ENCODE measurements at places on chromosomes 5 and 9. TPM values are rescaled to one million over a fixed set of nuclear protein-coding genes. Genes with fewer than 3 reads are reported as not detected.

DNA sequence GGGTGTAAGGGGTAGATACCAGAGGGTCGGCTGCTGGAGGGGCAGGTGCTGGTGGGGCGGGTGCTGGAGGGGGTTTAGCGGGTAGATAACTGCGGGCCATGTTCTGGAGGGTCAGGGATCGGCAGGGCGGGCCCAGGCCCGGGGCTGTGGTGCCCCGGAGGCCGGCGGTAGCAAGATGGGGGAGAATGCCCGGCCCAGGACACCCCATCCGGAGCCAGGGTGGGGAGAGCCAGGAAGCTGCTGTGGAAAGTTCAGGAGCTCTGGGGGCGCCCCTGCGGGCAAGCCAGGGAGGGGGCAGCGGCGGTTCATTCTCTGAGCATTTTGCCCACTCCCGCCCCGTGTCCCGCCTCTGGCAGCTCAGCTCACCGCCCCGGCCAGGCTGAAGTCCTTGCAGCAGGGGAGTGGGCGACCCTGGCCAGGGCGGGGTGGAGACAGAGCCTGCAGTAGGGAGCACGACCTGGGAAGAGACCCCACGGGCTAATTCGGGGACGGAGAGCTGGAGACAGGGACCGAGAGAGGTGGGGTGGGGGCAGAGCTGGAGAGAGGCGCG lies 538 bp downstream of the PRRT1B start:
- no peak for DNase-seq

SMIM3 gene
- 34.9 TPM for total RNA-seq

SLC6A19 gene
- not detected for total RNA-seq

MSMP gene
- not detected for total RNA-seq

- peak; percentile 47 for DNase-seq
Observed at GRCh38 chr9:17005056-17005823, 129.6 kb upstream of the CNTLN start.

- peak; percentile 10 for DNase-seq
Observed at GRCh38 chr9:136242918-136243525, 2.6 kb downstream of the QSOX2 start.

GRCh38 chr5:176773408-176774035 lies 36.8 kb upstream of the UNC5A start:
- DNase-seq = no peak

DNA sequence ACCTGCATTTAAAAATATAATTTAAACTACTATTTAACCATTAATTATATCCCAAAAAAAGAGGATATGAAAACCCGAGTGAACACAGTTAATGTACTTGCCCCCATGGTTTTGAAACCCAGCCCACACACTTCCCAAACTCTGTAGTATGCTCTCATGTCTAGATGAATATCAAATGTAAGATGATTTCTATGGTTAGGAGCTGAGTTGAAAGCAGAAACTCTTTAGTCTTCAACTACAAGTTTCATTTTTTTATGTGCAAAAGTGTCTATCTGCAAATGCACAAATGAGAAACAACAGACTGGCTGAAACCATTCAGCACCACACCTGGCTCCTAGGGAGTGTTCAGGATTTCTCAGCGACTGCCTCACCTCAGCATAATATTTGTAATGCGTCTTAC lies 183.3 kb downstream of the SEMA5A start:
- DNase-seq = no peak

DNA sequence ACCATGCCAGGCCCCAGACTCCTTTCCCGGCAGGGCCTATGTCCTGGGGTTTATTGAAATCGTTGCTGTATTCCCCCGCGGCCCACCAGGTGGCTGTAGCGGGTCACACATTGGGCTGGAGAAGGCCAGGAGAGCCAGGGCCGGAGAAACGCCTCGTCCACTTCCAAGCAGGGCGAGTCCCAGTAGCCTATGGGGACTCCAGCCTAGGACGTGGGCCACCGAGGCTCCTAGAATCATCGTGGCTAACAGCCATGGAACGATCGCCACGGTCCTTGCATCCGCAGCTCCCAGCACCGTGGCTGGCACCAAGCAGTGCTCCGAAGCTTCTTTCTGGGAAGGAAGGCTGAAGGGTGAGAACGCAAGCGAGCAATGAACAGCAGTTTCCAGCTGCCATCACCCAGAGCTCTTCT lies 87.7 kb downstream of the ENTREP1 start:
- peak; percentile 53 for DNase-seq

ANGPTL2 gene
- 163 TPM for total RNA-seq

DNA sequence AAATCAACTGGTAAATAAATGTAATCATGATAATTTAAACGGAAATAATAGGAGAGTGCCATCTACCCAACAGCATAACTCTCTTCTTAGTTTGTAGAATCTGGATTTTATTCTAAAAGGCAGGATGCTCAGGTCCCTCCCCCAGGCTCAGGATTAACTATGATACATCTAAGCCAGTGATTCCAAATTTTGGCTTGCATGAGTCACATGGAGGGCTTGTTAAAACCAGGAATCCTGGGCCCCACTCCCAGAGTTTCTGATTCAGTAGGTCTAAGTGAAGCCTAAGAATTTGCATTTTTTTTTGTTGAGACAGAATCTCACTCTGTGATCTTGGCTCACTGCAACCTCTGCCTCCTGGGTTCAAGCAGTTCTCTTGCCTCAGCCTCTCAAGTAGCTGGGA lies 62.3 kb upstream of the ZFR start:
- DNase-seq = peak; percentile 71

ANKRD20A1 gene
- total RNA-seq = under 0.01 TPM

DNA sequence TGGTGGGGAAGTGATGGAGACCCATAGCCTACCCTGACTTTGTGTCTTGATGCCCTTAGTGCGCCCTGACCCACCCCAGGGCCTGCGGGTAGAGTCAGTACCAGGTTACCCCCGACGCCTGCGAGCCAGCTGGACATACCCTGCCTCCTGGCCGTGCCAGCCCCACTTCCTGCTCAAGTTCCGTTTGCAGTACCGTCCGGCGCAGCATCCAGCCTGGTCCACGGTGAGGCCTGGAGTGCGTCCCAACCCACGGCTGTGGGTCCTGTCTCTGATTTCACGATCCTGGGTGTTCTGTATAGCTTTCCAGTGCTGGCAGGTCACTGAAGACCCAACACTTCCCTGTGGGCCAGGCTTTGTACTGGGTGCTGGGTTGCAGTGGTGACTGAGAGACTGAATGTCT lies 4.0 kb downstream of the CCL27 start:
- DNase-seq = no peak

GRCh38 chr5:89436464-89436863 lies 553.5 kb upstream of the MEF2C start:
- DNase-seq = no peak

LRRTM2 gene
- 1.3 TPM for total RNA-seq

HRCT1 gene
- total RNA-seq = 1.2 TPM

DMRT3 gene
- total RNA-seq = not detected

- DNase-seq = peak; percentile 36
Observed at GRCh38 chr9:79616013-79616412, 44.2 kb downstream of the TLE4 start.

CCNI2 gene
- total RNA-seq = under 0.01 TPM

DNA sequence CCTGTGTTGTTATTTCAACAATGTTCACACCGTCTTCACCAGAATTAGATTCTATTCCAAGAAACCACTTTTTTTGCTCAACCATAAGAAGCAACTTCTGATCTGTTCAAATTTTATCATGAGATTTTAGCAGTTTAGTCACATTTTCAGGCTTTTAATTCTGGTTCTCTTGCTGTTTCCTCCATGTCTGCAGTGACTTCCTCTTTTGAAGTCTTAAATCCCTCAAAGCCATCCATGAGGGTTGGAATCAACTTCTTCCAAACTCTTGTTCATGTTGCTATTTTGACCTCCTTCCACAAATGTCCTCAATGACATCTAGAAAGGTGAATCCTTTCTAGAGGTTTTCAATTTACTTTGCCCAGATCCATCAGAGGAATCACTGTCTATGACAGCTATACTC lies 25.7 kb upstream of the ENTREP1 start:
- DNase-seq = no peak

DNA sequence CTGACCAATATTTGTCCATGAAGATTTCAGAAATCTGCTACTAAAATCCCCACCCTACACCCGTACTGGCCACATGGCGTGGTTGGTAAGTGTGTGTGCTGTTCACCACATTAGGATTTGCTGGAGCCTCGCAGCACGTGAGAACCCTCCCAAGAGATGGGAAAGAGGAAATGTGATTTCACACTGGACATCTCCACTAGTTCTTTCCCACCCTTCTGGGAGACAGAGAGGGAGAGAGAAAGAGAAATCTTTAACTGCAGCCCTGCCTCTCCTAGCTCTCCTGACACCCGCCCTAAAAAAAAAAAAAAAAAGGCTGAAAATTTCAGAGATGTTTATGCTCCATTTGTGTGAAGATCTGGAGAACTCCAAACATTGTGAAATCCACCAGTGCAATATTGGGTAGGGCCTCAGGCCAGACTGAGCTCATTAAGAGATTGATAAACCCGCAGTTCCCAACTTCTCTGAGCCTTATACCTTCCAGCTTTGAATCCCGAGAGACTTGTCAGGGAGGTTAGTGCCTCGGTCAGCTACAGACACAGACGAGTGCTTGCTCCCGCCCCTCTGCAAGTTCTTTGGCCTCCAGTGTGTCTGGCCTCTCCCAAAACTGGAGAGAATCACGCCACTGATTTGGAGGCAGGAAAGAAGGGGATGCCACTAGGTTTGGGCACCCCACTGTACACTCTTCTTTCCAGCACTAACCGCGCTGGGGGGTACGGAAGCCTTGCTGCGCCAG lies 1.9 kb downstream of the SPRY4 start:
- DNase-seq = peak; percentile 48

- peak; percentile 98 for DNase-seq
Observed at GRCh38 chr9:38047301-38048251, 21.5 kb downstream of the SHB start.

GRCh38 chr5:150061538-150061995 lies 24.8 kb downstream of the CSF1R start:
- DNase-seq = no peak

DNA sequence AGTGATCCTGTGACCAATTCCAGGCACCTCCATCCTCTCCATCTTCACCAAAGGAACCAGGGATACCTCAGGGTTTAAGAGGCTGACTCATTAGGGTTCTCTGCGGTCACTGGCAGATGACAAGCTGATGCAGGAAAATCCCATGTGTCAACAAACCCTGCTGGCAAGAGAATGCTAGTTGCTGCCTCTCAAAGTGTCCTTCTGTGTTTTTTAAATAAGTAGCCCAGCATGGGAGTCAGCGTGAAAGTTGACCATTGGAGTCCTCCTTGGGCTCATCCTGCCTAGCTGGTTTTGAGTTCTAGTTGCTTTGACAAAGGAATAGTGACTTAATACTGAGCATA lies 200.2 kb downstream of the SLIT3 start:
- peak; percentile 84 for DNase-seq

- no peak for DNase-seq
Observed at GRCh38 chr5:173717959-173718358, 101.5 kb upstream of the BOD1 start.

DNA sequence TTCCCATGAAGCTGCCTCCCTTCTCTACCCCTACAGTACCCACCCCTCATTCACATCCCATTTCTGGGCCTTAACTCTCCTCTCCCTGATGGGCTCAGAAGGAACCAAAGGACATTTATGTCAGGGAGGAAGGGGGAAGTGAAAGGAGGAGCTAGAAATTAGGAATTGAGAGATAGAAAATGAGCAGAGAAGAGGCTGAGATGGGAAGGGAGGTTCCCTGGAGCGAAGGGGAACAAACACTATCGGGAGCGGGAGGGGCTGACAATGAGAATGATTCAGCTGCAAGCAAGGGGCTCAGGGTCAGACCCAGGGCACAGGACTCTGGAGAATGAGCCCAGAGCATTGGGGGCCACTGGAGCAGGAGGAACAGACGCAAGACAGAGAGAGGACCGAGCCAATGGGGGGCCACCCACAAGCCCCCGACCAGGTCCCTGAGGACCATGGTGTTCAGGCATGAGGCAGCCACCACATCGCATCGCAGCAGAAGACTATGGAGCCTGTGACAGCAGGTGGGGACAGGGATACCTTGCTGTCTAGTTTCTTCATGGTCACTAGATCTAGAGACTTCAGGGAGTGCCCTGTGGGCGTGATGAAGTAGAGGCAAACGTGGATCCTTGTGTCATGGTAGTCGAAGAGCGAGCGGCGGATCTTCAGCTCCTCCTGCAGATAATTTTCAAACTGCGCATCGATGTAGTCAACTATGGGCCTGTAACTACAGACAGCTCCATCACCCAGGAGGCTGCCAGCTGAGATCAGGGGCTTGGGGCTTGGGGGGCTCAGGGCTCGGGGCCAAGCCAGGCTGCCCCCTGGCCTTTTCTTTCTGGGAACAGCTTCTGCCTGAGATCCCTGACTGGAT lies 13.6 kb downstream of the SEPTIN8 start:
- no peak for DNase-seq

GRCh38 chr5:41240985-41241384 lies 27.7 kb upstream of the C6 start:
- DNase-seq = no peak

FAM81B gene
- not detected for total RNA-seq

DNA sequence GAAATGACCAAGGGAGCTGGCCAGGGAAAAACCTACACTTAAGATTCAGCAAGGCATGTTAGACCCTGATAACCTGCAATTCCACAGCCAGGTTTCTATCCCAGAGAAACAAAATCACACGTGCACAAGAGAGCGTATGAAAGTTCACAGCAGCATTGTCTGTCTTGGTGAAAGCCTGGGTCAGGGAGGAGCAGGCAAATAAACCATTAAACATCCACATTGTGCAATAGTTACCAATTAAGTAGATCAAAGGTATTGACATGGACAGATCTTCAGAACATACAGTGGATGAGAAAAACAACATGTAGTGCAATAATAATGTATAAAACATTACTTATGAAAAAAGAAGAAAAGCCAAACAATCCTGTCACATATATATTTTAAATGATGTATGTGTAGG lies 15.9 kb upstream of the GPX3 start:
- DNase-seq = no peak

LRRC19 gene
- not detected for total RNA-seq

GRCh38 chr5:16791036-16791705 lies 144.9 kb downstream of the MYO10 start:
- DNase-seq = peak; percentile 69

OR1J2 gene
- total RNA-seq = 0.33 TPM

- DNase-seq = no peak
Observed at GRCh38 chr5:155750101-155750500, 576.9 kb upstream of the SGCD start.

DNA sequence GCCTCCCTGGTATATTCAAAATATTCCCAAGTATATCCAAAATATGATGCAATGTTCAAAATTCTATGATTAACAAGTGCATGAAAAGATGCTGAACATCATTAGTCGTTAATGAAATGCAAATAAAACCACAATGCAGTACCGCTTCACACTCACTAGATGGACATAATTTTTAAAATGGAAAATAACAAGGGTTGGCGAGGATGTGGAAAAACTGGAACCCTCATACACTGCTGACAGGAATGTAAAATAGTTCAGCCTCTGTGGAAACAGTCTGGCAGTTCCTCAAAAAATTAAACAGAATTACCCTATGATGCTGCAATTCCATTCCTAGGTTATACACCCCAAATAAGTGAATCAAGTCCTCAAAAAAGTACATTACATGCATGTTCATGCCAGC lies 36.1 kb upstream of the MYOT start:
- DNase-seq = no peak

- peak; percentile 84 for DNase-seq
Observed at GRCh38 chr5:142446131-142446959, 121.5 kb upstream of the SPRY4 start.

PFN3 gene
- total RNA-seq = not detected

SLC45A2 gene
- under 0.01 TPM for total RNA-seq

BTNL8 gene
- total RNA-seq = not detected

- DNase-seq = no peak
Observed at GRCh38 chr9:13847270-13847669, 466.7 kb downstream of the NFIB start.

CDO1 gene
- 6.9 TPM for total RNA-seq
